ENCODE measurements at places on chromosomes 12 and 14. TPM values are rescaled to one million over a fixed set of nuclear protein-coding genes. Genes with fewer than 3 reads are reported as not detected.

TMCC3 gene
- 0.29 TPM for total RNA-seq

GRCh38 chr14:90491911-90492531 is 95.2 kb downstream of the CALM1 start:
- peak; percentile 28 for DNase-seq

GRCh38 chr12:81350309-81350708 is 272.4 kb downstream of the ACSS3 start:
- DNase-seq: no peak

MANSC1 gene
- 0.14 TPM for total RNA-seq

ZDHHC22 gene
- total RNA-seq: not detected

DNA sequence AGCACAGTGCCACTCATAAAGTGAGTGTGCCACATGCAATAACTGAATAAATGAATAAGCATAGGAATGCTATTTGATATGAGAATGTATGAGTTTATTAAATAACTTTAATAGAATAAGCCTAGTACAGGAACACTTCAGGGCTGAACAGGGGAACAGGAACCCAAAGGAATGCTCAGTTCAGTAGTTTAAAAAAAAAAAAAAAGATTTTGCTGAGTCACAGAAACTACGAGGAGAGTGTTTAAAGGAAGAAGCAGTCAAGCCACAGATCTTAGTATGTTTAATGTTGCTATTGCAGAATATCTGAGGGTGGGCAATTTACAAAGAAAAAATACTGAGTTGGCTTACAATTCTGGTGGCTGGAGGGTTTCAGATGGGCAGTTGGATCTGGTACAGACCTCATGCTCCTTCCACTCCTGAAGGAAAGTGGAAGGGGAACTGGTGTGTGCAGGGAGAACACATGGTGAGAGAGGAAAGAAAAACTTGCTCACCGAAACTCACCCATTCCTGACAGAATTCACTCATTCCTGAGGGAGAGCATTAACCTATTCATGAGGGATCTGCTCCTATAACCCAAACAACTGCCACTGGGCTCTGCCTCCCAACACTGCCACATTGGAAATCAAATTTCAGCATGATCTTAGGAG is 880.3 kb upstream of the MGAT4C start:
- DNase-seq: no peak

DNA sequence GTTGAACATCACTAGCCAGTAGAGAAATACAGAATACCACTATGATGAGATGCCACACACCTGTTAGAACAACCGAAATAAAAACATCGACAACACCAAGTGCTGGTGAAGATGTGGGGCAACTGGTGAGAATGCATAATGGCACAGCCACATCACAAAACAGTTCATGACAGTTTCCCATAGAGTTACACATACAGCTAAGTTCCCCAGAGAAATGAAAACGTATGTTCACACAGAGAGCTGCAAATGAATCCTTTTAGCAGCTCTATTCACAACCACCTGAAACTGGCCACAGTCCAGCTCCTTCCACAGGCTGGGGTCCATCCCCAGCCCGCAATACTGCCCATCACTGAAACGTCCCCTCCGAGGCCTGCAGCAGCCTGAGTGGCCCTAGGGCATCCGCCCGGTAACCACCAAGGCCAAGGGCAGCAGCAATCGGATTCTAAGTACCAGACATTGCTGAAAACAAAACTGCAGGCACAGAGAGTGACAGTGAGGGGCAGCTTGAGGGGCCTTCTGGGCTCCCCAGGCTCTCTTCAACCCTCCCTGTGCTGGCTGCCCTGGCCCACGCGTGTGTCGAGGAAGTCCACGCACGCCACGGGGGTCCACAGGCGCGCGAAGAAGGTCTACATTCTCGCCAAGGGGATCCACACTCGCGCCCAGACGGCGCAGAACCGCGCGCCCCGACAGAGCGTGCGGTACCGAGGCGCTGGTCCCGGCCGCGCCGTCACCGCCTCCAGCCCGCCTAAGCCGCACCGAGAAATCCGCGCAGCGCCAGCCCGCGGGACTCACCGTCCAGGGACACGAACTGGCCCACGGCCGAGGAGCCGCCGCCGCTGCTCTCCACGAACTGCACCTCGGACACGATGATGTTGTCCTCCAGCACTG is 903 bp downstream of the BRF1 start:
- peak; percentile 53 for DNase-seq

SMCO2 gene
- total RNA-seq: 0.91 TPM

SDR9C7 gene
- not detected for total RNA-seq

RNFT2 gene
- 8.6 TPM for total RNA-seq

DNA sequence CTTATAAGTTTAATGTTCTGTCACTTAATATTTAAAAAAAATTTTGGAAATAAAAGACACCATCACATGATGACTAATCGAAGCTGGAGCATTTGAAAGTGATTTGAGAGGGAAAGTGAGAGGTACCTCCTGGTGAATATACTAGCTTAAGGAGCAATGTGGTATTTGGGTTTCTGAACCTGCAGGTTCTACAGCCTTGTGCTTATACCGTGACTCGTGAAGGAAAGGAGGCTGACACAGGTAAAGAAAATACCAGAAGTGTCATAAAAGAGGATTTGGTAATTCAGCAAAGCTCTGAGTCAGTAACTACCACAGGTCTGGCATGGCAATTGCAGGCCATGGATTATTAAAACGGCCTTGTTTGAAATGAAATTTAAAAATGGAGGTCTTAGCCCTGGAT is 151.0 kb downstream of the SLC38A4 start:
- no peak for DNase-seq

DNA sequence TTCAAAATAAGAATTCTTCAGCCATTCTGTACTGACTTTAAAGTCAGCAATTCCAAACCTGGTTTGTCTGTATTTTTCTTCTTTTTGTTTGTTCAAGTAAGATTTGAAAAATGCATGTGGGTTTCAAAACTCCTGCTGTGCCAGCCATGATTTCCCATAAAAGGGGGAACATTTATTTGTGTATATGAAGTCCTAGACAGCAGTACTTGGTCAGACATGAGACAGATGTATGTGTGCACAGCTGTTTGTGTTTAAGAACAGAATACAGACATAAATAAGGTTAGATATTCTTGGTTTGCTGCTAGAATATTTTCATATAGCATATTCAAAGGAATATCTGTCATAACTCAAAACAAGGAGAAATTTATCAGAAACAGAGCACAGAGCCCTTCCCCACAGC is 236.0 kb downstream of the ADAMTS20 start:
- no peak for DNase-seq

TEX52 gene
- not detected for total RNA-seq

GRCh38 chr12:98060411-98060810 is 455.0 kb upstream of the TMPO start:
- DNase-seq: no peak

DNA sequence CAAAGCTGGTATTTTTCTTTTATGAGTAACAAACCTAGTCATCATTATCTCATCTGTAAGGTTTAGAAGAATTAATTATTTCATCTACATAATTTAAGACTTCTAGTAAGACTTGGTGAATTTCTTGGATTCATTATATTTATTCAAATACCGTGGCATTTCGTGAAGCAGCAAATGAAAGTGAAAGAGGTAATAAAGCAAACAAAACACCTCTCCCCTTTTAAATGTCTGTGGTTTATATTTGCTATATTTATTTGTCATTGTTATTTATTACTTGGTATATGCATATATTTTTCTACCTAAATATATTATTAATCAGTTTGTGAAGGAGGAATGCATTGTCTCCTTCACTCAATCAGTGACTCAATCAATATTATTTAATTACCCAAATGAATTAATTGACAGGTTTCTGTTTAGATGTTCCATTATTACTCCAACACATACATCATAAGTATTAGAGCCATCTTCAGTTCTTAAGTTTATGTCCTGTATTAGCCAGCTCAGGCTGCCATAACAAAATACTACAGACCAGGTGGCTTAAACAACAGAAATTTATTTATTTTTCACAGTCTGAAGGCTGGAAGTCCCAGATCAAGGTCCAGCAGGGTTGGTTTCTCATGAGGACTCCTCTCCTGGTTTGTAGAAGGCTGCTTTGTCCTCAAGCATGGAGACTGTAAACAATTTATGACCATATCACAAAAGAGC is 6.6 kb downstream of the CFAP54 start:
- no peak for DNase-seq

SOX5 gene
- not detected for total RNA-seq

DNA sequence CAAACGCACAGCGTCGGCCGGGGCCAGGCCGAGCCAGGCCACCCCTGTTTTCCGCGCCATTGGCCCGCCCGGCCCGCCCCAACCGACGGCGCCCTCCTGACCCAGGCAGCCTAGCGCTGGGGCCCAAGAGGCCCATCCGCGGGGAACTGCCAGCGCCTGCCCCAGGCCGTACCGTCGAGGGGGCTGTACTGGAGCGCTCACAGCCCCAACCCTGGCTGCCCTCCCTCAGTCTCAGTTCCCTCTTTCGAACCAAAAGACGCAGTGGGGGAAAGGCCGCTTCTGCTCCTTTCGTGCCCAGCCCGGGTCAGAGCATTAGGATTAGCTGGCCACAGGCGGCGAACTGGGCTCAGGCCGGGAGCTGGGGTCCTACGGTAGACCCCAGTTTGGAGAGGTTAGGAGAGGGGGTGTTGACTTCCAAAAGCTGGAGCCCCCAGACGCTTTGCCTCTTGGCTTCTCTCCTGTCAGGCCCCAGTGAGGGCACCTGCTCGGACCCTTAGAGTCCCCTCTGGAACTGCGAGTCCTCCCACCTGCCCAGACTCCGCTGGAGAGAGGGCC is 1.9 kb downstream of the NKX2-1 start:
- no peak for DNase-seq

NUAK1 gene
- not detected for total RNA-seq

DNA sequence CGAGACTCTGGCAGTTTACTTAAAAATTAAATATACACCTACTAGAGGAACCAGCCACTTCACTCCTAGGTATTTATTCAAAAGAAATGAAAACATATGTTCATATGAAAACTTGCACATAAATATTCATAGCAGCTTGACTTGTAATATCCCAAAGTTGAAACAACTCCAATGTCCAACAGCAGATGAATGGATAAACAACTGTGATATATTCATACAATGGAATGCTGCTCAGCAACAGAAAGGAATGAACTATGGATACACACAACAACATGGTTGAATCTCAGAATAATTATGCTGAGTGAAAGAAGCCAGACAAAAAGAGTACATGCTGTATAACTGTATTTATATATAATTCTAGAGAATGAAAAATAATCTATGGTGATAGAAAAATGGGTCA is 53.4 kb upstream of the DACT1 start:
- no peak for DNase-seq

GRCh38 chr14:103688441-103688840 is 26.8 kb downstream of the XRCC3 start:
- no peak for DNase-seq

- no peak for DNase-seq
These were observed 160.3 kb upstream of the PELI2 start for GRCh38 chr14:55957950-55958349.

SYT1 gene
- not detected for total RNA-seq

GRCh38 chr14:25010471-25010870 is 39.5 kb downstream of the STXBP6 start:
- DNase-seq: no peak

- DNase-seq: no peak
These were observed 11.4 kb upstream of the NOPCHAP1 start for GRCh38 chr12:104974626-104975290.

DNA sequence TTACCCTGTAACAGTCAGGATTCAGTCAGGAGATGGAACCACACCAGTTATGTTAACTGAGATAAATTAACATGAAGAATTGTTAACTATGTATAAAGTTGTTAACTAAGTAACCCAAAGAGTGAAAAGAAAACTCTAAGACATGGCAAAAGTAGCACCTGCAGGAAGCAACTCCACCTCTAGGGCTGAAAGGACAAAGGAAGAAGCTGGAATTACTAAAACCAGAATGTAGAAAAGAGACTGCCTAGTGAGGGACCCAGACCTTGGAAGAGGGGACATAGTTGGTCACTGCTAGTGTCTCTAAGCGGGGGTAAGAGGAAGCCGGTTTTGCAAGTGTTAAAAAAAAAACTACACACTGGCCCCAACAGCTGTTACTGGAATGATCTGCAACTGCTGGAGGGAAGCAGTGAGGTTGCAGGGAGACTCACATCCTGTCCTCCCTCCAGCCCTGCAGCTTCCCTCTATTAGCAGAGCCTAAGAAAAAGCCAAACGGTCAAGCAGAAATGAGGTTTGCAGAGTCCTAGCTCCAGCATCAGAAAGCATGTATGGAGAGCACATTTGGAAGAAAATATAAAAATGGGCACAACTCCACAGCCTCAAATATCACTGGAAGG is 39.8 kb downstream of the GPR135 start:
- DNase-seq: no peak

GRCh38 chr14:70378696-70379095 is 19.2 kb upstream of the COX16 start:
- DNase-seq: no peak

DNA sequence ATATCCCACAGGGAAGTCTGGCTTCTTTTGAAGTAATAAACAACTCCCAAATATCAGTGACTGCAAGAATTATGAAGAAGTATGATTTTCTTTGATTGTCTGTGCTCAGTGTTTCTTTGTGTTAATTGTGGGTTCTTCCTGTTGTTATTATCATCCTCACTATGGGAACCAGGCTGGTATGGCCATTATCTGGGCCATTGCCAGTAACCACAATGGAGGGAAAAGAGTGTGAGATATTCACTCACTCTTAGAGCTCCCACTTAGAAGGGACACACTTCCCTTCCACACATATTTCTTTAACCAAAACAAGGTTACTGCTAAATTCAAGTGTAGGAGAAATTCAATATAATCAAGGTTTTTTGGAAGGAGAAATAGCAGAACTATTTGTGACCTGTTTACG is 503.7 kb downstream of the SLC6A15 start:
- no peak for DNase-seq

- peak; percentile 86 for DNase-seq
These were observed at the start of gene SOAT2 for GRCh38 chr12:53102883-53103807. Gene SOAT2 (plus strand): TSS chr12:53103486. CDS start chr12:53103578, 92 bp downstream.

DNA sequence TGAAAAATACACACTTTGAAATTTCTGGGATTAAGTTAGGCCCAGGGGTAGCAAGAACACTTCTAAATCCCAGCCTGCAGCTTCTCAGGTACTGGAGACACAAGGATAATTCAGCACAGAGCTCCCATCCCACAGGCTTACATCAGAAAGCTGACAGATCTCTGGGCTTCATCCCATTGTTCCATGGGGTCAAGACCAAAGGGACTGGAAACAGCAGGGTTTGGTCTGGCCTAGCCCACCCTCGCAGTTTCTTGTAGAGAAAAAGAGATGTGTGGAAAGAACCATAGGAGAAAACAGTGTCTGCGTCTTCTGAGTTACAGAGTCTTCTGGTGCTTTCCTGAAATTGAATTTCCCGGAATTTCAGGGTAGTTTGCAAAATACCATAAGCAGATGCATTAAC is 59.6 kb upstream of the RIC8B start:
- no peak for DNase-seq

LRTM2 gene
- total RNA-seq: not detected
